ENCODE measurements at places on chromosomes 2 and 18.

DNA sequence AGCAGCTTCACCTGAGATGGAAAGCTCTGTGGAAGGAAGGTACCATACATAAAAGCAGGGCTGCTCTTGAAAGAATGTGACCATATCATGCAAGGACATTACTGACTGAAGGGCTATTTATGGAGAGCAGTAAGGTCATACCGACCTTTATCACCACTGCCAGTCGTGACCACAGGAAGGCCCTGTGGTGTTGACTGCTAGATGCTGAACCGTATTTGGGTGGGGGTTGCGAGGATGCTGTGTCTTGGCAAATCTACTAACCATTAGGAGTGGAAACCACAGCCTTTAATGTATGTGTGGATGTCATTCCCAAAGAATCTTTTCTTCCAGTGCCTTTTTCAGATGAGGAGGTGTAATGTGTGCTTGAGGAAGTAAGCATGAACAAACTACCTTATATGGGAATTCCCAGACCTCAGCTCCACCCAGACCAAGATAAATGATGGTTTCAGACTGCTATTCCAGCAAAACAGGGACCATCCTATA is 60.8 kb downstream of the LIMS1 start:
- no peak for DNase-seq

DNA sequence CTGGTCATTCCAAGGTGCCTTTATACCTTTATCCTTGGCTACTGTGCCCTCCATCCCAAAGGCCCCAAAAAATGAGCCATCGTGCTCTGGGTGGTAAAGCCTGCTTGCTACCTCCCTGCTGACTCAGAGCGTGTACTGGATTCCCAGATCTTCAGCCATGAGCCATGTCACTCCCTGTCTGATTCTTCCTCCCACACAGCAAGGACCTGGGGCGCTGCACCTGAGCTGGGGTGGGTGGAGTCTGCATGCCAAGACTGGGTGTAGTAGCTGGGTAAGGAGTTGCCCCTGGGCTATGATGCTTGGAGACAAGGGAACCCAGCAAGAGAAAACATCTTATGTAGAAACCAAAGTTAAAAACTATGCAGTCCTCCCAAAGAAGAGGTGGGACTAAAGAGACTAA is 37.2 kb upstream of the APCDD1 start:
- DNase-seq = no peak

DNA sequence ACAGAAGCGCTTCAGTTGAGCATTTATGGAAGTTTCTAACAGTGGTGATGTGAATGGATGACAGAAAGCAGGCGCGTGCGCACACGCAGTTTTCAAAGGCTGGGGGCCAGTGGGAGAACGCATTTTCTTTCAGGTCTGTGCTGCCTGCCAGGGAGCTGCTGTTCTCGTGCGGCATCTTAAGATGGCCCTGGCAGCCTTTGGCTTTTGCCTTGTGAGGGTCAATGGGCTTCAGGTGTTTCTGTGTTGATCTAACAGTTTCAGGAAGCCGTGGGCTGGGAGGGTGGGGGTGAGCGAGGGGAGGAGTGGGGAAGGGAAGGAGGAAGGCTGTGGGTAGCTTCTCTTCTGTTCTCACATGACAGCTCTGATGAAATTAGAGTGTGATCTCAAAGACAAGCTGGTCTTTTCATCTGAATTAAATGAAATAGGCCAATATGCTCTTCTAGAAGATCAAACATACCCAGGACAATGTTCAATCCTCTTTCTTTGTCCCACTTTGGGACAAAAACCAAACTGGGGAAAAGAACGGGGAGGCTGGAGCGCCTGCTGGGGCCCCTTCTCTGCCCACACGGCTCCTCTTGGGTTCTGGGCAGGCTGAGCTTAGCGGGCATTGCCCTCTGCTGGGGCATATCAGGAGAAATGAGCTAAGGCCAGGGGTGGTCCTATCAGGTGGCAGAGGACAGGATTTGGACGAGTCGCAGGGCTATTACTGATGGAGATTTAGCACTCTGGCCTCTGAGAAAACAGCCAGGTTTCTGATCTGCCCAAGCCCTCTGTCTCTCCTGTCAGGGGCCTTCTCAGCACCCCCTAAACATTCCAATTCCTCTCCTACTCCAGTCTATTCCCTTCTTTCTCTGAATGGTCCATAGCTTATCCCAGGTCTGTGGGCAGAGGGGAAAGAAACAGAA is 126.2 kb upstream of the LGALSL start:
- DNase-seq = peak; percentile 44

GRCh38 chr2:40213619-40214018 is 238.3 kb downstream of the SLC8A1 start:
- no peak for DNase-seq

- DNase-seq = no peak
Measured at GRCh38 chr2:138893746-138894145, 113.6 kb upstream of the NXPH2 start.

DNA sequence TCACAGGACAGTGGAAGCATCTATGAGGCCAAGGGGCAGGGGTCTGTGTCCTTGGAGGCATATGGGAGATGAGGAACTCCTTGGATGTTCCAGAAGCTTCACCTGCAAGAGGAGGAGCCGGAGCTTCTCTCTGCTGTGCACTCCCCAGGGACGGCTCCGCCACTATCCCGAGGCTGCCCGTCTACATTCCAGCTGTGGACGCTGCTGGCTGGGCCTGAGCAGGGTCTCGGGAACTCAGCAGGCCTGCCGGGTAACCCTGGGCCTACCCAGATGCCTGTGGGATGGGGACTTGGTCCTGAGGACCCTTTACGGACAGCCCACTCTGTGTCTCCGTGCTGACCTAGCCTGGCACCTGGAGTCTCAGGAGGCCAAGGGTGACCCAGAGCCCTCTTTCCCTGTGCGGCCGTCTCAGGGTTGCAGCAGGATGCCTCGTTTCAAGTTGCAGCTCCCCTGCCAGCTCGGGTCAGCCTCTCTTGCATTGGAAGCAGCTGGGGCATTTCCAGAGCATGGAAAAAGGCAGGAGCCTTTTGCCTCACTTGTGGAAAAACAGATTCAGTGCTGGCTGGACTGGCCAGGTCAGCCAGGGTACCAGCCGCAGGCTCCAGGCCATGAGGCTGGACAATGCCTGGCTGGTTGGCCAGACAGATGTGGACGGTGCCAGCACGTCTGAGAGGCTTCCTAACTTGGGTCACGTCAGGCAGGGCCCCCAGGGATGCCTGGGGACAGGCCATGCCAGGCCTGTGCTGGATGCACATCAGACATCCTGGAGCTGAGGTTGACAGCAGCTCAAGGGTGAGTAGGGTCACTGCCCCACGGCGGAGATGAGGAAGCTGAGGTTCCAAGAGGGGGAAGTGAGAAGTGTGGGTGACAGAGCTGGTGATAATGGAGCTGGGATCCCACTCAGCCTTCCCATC is 41.5 kb downstream of the SCTR start:
- DNase-seq = no peak

GRCh38 chr2:98172951-98173350 is 86.0 kb downstream of the VWA3B start:
- DNase-seq = no peak

GRCh38 chr2:217798743-217799562 is 203.8 kb downstream of the TNS1 start:
- no peak for DNase-seq

- no peak for DNase-seq
Measured at GRCh38 chr2:70801607-70802263, 11.3 kb upstream of the FIGLA start.

DNA sequence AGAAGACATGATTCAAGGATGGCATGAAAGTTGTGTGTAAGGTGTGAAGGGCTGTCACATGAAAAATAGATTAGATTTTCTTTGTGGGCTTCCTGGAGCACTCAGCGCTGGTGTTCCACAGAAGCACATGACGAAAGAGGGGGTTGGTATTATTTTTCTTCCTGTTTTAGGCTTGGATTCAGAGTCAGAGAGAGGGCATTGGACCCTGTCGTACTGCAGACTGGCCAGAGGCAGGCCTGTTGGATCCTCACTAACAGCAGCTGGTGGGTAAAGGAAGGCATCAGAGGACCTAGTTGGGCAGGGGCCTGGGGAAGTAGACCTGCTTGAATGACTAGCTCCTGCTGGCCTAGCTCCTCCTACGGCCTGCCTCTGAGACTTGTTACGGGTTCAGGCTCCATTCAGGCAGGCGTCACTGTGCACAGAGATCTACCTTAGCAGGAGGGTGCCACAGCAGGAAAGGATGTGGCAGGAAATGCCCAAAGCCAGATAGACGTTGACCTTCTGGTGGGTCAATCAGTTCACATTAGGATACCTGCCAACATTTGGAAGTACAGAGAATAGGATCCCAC is 13.1 kb downstream of the CTLA4 start:
- no peak for DNase-seq

GRCh38 chr2:113776949-113777348 is 20.5 kb upstream of the SLC35F5 start:
- DNase-seq = no peak

- no peak for DNase-seq
Measured at GRCh38 chr2:7878786-7879482, 802.9 kb upstream of the ID2 start.

DNA sequence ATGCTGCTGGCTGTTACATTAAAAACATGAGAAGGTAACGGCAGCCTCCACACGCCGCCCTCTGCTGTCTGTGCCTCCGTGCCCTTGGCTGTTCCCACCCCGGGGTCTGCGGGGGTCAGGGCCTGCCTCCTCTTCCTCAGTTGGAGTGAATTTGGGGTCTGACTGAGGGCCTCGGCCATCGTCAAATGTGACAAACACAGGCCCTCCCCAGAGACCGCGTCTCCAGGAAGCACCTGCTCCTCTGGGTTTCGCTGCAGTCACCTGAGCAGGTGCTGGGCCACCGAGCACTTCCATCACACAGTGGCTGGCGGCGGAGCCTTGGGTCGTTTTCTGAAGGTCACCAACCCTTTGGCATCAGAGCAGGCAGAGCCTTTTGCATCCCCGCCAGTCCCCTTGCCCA is 70.9 kb downstream of the NFATC1 start:
- no peak for DNase-seq

- no peak for DNase-seq
Measured at GRCh38 chr18:57544936-57545660, 41.4 kb downstream of the FECH start.

DNA sequence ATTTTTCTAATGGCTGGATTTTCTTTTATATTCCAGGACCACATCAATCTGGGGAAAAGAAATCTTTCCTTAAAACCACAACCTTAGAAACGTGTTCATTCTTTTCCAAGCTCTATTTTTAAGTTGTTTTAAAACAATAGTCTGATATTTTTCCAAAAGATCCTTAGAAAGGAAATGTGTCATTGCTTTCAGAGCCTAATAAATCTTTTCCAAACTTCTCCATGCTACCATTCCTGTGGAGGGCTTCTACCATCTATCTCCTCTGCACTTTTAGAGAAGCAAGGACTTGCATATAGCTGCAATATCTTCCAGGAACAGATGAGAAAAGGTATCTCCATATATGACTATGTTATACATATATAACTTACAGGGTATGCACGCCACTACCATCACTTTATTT is 21.2 kb downstream of the WDFY1 start:
- DNase-seq = no peak

GRCh38 chr2:159891917-159892730 is 94.1 kb upstream of the CD302 start:
- no peak for DNase-seq

- DNase-seq = no peak
Measured at GRCh38 chr2:238711346-238711745, 136.5 kb upstream of the TWIST2 start.

GRCh38 chr2:212843409-212844199 is 305.0 kb upstream of the ERBB4 start:
- no peak for DNase-seq

DNA sequence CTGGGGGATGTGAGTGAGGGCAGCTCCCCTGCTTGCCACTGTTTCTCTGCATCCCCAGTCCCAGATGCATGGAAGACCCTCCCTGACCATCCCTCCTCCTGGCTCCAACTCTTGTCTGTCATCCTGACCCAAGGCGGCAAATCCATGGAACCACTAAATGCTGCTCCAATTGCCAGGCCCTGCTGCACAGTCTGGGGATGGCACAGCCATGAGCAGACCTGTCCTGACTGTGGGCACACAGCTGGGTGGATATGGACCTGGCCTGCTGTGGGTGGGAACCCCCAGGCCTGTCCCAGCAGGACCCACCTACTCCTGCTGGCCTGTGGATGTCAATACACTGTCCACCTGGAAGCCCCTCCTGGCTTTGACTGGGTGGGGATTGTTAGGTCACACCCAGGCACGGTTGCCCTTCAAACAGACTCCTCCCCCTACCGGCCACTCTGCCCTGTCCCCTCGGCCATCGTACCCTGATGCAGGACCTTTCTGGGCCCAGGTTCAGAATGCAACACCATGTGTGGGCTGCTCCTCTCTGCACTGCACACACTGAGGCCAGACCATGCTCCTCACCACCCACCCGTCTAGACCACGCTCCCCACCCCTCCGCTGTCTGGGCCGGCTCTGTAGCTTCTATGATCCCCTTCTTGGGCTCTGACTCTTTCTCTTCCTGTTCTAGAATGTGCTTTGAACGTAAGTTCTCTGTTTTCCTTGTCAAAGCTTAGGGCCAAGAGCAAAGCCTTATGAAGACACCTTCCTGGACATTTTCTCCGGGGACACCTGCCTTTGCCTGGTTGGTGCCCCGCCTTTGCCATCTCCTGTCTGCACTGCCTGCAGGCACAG is 57.9 kb downstream of the INPP5D start:
- no peak for DNase-seq

DNA sequence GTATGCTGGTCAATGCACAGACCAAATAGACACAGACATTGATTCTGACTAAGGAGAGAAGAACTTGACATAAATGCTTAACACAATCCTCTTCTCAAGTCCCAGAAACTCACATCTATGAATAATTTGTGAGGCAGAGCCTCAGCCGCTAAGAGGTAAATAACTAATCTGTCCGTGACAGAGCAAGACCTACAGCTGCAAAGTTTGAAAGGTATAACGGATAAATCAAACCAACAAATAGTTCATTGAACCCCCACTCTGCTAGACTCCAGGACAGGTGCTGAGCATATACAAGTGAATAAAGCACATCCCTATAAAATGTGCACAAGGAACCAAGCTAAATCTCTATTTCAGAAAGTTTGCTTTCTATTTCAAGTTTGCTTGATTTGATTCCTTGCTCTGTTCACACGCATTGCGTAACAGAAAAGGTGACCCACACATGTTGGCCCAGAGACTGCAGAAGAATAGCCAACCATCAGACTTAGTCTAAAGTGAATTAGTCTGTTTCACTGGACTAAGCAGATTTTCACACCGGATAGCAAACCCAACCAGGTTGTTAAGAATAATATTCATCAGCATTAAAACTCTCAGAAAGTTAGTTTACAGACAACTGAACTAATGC is 51.7 kb downstream of the NCKAP5 start:
- no peak for DNase-seq

- no peak for DNase-seq
Measured at GRCh38 chr18:46321955-46322354, 217.8 kb downstream of the HAUS1 start.

- peak; percentile 32 for DNase-seq
Measured at GRCh38 chr2:72993147-72993932, 76.0 kb downstream of the EMX1 start.
